ENCODE measurements at places on chromosomes 11 and 22.

- no peak for DNase-seq
These were observed 479.8 kb downstream of the OPCML start for GRCh38 chr11:133052537-133052936.

DNA sequence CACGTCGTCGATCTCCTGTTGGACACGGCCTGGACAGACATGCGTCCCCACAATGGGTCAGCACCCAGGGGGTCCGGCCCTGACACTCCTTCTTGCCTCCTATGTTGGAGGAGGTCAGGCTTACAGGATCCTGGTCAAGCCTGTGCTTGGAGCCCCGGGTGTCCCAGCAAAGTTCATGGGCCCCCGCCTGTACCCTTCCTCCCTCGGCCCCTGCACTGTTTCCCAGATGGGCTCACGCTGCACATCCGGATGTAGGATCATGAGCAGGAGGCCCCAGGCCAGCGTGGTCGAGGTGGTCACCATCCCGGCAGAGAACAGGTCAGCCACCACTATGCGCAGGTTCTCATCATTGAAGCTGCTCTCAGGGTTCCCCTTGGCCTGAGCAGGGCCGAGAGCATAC lies 3.0 kb downstream of the CYP2D6 start:
- DNase-seq = no peak

GRCh38 chr22:24134090-24134846 lies 47.0 kb upstream of the SUSD2 start:
- DNase-seq = no peak

- DNase-seq = no peak
These were observed 4.9 kb downstream of the NDUFC2 start for GRCh38 chr11:78074756-78075155.

DNA sequence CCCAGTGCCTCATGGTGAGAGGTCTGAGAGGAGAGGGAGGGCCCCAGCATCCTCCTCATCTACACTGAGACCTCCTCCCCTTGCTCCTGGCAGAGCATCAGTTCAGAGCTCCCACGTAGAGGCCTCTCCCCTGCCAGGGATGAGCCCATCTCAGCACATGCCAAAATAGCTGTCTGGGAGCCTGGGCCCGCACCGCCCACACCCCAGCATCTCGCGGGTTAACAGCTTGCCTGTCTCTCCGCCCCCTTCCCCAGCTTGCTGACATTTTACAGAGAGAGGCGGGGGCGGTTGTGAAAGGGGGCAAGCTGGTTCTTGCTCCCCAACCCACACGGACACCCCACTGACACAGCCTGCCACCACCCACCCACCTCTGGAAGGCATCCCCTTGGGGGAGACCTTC lies 6.4 kb downstream of the DGKZ start:
- no peak for DNase-seq

DNA sequence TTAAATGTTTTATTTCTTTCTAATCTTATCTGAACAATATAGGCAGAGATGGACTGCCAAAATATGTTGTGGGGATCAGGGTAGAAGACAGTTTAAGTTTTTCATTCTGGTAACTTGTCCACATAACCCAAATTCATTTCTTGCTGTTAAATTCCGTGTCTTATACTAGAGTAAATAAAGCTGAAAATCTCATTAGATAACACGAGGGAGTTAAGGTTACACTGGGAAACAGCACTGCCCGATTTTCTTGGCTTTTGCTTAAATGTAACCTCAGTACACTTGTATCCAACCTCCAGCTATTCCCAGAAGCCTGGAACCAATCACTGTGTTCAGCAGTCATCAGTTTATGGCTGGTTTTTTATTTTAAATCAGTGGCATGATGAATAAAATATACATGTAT lies 48.2 kb downstream of the MICAL3 start:
- no peak for DNase-seq

DNA sequence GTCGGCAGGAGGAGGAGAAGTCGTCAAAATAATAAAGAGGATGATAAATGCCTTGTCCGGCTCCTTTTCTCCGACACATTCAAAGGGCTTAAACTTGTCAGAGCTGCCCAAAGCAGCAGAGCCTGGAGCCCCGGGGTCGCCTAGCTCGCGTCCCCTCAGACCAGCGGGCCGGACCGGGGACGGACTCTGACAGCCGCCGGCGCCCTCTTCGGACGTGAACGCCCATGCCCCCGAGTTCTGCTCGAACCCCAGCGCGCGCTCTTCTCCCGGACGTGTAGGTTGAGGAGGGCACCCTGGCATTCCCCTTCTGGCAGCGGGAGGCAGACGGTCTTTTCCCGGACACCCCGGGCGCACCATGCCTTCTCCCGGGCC lies 999 bp downstream of the FGF3 start:
- no peak for DNase-seq

DNA sequence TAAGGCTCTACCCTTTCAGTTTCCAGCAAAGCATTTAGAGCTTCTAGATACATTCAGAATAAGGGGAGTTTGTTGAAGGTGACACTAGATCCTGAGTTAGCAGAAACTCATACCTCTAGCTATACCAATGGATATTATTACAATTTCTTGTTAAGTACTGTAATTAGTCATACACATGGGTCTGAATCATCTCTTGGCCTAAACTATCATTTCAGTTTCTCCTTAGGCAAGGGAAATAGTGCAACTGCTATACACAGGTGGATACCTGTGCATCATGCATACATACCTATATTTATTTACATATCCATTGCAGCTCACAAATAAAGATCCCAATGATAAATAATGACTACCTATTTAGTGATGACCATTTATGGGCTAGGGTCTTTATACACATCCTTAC lies 45.1 kb upstream of the PAX6 start:
- no peak for DNase-seq

GRCh38 chr11:102864724-102865123 lies 10.1 kb downstream of the MMP12 start:
- no peak for DNase-seq
